Eye (tissue), 1 donor: ENCODE measurements at places on chromosomes 5 and 9.

- DNase-seq: no peak
These were observed 15.8 kb upstream of the TIFAB start for GRCh38 chr5:135467871-135468485.

GRCh38 chr5:78879516-78879915, 105.6 kb downstream of the ARSB start:
- DNase-seq: no peak

- DNase-seq: no peak
These were observed 332.3 kb upstream of the KLF9 start for GRCh38 chr9:70746760-70747159.

- DNase-seq: no peak
These were observed 43.0 kb downstream of the PARP8 start for GRCh38 chr5:50709471-50709870.

GRCh38 chr9:79581388-79581787, 9.6 kb downstream of the TLE4 start:
- DNase-seq: peak; percentile 48

- DNase-seq: peak; percentile 65
These were observed 894 bp downstream of the LRRTM2 start for GRCh38 chr5:138874241-138874640.

GRCh38 chr5:119293516-119293829, 62.3 kb upstream of the TNFAIP8 start:
- DNase-seq: no peak

GRCh38 chr5:94469894-94470329, 148.5 kb downstream of the KIAA0825 start:
- peak; percentile 75 for DNase-seq

DNA sequence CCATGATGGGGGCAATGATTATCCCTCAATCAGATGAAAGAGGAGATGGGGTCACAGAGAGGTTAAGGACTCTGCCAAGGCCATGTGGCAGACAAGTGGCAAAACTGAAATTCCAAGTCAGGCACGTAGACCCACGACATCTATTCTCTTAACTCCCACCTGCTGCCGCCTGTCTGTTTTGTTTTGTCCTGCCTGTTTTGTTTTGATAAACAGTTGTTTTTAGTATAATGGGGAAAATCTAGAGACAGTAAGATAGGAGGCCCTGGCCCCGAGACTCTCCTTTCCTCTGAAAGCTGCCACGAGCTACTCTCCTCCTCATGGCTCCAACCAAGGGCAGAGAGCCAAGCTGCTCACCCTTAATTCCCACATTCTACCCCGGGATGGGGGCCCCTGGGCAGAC, 4.9 kb downstream of the FSTL4 start:
- DNase-seq: no peak

DNA sequence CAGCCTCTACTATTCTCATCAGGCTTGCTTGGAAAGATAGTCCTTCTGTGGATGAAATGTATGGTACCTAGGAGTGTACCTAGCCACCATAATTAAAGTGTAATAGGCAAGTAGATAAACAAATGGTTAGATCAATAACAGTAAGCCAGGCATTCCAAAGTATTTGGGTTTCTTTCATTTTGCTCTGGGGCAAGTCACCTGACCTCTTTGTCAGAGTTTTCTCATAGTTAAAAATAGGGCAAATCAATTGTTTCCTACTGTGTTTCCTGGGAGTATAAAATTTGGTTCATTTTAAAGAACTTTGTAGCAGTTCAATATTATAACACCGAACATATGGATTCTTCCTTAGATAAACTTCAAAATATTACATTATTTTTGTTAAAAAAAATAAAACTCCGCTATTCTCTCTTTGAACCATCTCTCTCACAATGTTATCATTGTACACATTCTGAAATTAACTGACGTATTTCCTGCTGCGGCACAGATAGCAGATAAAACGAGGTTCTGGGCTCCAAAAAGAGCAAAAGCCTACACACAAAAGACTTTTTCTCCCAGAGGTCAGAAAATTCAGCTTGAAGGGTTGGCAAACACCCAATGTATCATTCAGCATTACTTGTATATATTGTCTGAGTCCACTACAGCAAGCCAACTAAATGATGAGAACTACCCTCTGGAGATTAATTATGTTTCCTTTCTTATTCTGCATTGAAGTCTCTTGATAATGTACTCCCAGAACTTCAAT, 267.9 kb downstream of the COX7C start:
- DNase-seq: no peak

DNA sequence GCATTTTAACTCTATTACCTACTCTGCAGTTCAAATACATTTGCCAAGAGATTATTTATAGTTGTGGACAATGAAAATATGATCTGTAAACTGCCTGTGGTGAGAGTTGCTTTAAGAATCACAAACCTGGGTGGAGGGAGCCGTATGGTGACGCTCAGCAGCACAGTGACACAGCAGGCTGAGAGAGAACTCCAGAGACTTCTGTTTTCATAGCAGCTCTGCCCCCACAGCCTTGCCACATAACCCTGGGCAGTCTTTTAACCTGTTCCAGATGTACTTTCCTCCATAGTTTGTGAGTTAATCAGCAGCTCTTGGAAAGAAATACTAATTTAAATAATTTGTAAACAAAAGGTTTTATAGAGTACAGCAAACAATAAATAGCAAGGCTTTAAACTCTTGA, 450.5 kb downstream of the ELAVL2 start:
- DNase-seq: no peak

GRCh38 chr9:110257097-110257841, 962 bp upstream of the TXN start:
- no peak for DNase-seq

- no peak for DNase-seq
These were observed 3.0 kb upstream of the FIBCD1 start for GRCh38 chr9:130942084-130942483.

DNA sequence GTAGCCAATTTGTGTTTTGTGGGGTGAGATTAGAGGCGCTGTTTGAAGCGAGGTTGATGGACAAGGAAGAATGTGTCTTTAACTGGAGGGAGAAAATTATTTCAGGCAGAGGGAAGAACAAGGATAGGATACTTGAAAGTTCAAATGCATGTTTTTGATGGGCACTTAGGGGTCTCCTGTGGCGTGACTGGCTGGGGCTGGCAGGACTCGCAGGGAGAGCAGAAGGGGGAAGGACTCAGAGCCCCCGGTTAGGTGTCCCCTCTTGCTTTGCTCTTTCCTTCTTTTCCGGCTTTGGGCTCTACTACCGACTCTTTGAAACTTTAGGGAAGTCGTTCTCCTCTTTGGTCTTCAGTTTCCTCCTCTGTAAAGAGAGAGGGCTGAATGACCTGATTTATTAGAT, 12.1 kb downstream of the GRAMD2B start:
- no peak for DNase-seq

- DNase-seq: no peak
These were observed 26.4 kb downstream of the TNFSF15 start for GRCh38 chr9:114779352-114779845.

GRCh38 chr5:2196989-2197619, 314.4 kb upstream of the IRX4 start:
- DNase-seq: peak; percentile 75

- DNase-seq: no peak
These were observed 43.6 kb downstream of the SLC6A3 start for GRCh38 chr5:1401536-1402138.

GRCh38 chr9:16023446-16023845, 470.6 kb downstream of the CCDC171 start:
- DNase-seq: no peak

DNA sequence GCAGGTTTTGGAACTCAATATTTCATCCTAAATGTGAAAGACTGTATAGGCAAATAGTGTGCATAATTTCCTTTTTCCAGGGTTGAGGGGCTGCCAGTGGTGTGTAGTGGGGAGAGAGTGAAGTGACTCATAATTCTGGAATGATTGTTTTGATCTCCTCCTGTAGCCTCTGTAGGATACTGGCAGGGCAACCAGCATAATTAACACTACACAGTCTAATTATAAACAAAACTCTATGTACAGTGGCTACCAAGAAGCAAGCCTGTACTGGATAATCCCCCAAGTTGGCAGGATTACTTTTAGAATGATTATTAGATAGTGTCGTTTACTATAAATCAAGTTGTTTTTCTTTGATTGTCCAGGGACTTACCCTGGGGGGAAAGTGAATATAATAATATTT, 32.2 kb downstream of the LNPEP start:
- DNase-seq: peak; percentile 51
